ENCODE measurements at places on chromosomes 7 and 10.

DNA sequence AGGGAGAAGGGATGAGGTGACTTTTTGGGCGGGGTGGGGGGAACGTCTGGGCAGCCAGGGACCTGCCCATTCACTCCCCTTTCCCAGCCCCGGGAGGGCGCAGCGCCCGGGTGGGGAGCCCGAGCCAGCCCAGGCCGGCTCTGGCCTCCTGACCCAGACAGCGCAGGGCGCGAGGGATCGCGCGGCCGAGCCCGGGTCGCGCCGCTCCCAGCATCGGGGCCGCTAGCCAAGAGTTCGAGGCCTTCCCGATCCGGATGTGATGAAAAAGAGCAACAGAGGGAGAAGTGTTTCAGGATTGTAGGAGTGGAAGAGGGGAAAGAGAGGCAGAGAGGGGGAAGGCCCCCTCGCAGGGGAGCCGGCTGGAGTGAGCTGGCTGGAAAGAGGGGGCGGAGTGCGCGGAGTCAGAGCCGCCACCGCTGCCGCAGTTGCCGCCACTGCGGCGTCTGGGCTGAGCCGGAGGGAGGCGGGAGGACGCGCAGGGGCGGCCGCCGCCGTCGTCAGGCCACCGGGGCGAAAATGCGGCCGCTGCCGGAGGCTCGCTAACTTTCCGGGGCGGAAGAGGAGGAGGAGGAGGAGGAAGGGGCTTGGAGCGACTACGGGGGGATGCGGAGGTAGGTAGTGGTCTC is at the start of gene MDFIC:
TSS of gene MDFIC (plus strand) at position 69 of the 626 bp plus-strand sequence. CDS start 940 bp downstream, outside the sequence.
- peak; percentile 44 for DNase-seq

GRCh38 chr10:131810805-131811629 is 89.8 kb upstream of the PPP2R2D start:
- no peak for DNase-seq

DNA sequence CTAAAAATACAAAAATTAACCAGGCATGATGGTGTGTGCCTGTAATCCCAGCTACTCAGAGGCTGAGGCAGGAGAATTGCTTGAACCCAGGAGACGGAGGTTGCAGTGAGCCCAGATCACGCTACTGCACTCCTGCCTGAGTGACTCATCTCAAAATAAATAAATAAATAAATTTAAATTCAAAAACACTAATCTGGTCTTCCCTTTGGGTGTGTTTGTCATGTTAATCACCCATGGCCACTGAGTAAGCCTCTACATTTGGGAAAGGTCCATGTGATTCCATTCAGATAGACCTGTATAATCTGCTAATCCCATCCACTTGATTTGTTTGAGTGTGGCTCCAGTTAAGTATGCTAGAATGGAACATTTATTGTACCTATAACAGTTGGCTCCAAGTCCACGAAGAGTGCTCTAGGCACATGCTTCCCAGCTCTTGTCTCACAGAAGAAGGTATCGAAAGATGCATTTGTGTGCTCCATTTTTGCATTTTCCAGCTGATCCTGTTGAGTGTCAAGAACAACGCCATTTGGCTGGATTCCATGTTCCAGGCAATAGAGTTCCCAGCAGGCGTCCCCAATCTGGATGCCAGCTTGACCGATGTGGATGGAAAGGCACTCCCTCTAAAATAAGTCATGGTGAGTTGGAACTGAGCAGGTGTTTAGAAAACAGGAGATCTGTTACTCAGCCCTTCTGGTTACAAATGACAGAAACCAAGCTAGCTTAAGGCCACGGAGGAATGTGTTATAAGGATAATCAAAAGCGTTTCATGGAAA is 4.0 kb downstream of the TUBAL3 start:
- no peak for DNase-seq

- no peak for DNase-seq
Measured at GRCh38 chr7:43593010-43593409, 10.1 kb downstream of the STK17A start.

DNA sequence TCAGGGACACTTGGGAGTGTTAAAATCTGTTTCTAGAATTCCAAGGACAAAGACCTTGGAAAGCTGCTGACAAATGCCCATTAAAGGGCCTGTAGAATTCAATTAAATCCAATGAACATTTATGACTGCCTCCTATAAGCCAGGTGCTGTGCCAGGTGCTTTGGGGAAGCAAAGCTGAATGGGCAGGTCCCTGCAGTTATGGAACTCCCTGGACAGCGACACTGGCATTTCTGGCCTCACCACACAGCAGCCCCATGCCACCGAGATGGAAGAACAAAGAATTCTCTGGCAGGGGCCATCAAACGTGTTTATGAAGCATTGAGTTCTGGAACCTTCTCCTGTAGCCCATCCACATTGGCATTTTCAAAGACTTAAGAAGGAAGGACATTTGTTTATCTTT is 45.6 kb upstream of the LOXL4 start:
- no peak for DNase-seq

GRCh38 chr7:36285276-36285675 is 104.4 kb upstream of the ANLN start:
- no peak for DNase-seq

DNA sequence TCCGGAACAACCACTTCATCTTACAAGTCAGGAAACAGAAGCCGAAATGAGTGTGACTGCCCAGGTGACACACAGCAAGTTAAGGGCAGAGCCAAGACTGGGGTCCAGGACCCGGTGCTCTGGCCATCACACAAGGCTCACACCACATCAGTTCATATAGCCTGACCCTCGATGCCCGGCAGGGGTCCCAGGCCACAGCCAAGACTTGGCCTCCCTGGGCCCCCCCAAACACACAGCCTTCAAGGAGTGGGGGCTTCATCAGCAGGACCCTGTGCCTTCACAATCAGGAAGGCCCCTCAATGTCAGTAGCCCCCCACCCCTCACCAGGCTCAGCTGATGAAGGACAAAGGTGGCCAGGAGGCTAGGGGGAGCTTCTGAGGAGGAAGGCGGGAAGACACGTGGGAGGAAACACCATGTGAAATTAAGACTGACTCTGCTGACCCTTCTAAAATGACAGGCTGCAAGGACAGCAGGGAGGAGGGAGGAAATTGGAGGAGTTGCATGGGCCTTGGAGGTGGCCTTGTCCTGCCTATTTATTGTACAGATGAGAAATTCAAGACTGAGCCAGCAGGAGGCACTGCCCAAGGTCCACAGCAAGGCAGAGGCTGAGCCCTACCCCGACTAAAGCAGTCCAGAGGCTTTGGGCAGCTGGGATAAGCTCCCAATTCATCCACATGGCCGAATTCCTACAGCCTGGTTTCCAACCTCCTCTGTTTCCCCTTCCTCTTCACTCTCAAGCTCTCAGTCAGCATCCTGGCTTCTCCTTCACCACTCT is 216.1 kb upstream of the ZMIZ1 start:
- DNase-seq, result no peak

- no peak for DNase-seq
Measured at GRCh38 chr10:83083831-83084230, 1055.5 kb upstream of the GHITM start.

DNA sequence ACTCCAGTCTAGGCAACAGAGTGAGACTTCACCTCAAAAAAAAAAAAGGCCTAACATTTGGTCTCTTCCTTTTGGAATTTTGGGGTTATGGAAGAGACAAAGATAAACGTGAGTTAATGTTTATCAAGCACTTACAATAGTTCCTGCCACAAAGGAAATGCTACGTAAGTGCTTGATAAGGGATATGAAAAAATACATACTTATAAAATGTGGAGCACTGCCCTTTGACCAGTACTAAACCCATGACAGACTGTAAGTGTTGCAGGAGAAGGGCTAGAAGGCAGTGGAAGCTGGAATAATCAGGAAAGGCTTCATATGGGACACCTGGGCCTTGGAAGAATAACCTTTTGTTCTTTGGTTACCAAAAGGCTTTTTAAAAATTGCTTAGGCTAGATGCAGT is 25.5 kb downstream of the TMEM248 start:
- no peak for DNase-seq

- DNase-seq, result no peak
Measured at GRCh38 chr10:13815756-13816155, 229.0 kb downstream of the PRPF18 start.

- no peak for DNase-seq
Measured at GRCh38 chr7:101896316-101896715, 78.9 kb downstream of the CUX1 start.

DNA sequence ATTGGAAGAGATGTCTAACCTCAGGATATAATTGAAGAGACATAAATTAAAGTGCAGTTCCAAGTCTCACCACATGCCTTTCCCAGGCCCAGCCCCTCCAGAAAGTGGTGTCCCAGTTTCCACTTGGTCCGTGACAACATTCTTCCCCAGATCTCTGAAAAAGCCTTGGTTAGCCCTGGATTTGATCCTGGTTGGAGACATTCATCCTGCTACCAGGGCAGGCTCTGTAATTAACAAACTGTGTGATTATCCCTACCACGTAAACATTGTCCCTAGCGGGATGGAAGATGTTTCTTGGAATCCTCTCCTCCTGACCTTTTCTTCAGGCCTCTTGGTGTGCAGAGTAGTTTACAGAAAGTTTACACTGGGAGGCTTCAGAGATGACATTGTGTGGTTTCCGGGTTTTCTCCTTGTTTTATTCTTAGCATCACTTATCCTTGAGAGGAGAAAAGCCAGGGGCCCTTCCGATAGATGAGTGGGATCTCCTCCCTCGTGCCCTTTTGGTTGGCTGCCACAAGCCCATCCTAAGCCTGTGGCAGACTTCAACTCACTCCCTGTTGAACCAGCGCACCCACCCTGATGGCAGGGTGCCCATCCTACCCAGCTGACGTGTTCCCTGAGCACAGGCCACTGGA is 83.8 kb downstream of the COL13A1 start:
- DNase-seq, result no peak

DNA sequence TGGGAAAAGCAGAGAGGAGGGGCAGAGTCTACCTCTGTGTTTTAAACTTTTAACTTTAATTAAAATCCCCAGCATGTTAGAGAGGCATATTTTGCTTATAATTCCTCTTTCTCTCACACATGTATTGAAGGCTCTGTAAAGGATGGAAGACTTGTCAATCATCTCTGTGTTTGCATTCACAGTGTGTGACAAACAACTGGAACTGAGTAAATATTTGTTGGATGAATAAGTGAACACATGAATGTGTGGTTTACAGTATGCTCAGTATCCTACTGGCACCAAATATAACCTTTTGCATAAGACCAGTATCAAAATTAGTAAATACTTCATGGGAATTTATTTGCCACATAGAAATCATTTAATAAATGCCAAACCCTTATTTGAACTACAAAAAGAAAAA is 829.0 kb downstream of the GRID1 start:
- no peak for DNase-seq

GRCh38 chr10:35493196-35494118 is 111.7 kb upstream of the GJD4 start:
- no peak for DNase-seq

- no peak for DNase-seq
Measured at GRCh38 chr7:20191391-20191869, 25.8 kb downstream of the MACC1 start.
